Stimulated activated CD8-positive, alpha-beta memory T cell treated with anti-CD3 and anti-CD28 coated beads, Interleukin-4, amount 100 ng/mL, for 24 hours (primary cell): ENCODE measurements at places on chromosomes 13 and 19.

GRCh38 chr13:27310946-27311345 lies 40.3 kb downstream of the RASL11A start:
- DNase-seq, result no peak

GRCh38 chr13:50613356-50613831 lies 230.1 kb downstream of the DLEU7 start:
- DNase-seq, result no peak

GRCh38 chr19:48102870-48103751 lies 7.5 kb downstream of the PLA2G4C start:
- no peak for DNase-seq

DNA sequence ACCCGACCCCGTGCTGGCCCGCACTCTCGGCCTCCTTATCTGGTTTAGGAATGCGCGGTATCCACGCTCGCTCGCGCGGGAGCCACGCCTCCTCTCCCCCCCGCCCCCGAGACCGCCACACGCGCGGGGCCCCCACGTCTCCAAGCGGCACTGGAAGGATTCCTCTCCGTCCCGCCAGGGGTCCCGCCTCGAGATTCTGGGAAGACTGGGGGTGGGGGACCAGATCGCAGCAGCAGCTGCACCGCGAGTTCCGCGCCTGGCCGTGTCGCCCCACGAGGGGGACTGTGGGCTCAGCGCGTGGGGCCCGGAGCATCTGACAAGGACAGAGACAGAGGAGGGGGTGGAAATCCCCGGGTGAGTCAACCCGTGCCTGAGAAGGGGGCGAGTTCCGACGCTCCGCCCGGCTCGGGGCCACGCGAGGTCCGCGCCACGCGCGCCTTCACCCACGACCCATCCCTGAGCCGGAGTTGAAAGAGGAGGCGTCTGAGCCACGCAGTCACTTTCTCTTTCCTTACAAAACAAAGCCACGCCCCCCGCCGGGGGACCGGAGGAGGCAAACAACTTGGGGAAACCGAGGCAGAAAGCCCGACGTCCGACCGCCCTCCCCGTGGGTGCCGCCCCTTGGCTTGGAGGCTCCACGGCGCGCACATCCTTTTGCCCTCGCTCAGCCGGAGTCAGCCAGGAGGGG lies 814 bp downstream of the S1PR2 start:
- peak; percentile 43 for DNase-seq

DNA sequence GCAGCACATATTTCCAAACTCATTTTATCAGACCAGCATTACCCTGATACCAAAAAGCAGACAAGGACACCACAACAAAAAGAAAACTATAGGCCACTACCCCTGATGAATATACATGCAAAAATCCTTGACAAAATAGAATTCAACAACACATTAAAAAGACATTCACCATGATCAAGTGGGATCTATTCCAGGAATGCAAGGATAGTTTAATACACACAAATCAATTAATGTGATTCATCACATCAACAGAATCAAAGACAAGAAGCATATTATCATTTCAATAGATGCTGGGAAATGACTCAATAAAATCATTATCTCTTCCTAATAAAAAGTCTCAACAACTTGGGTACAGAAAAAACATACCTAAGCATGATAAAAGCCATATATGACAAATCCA lies 11.2 kb downstream of the ZNF347 start:
- DNase-seq, result no peak

DNA sequence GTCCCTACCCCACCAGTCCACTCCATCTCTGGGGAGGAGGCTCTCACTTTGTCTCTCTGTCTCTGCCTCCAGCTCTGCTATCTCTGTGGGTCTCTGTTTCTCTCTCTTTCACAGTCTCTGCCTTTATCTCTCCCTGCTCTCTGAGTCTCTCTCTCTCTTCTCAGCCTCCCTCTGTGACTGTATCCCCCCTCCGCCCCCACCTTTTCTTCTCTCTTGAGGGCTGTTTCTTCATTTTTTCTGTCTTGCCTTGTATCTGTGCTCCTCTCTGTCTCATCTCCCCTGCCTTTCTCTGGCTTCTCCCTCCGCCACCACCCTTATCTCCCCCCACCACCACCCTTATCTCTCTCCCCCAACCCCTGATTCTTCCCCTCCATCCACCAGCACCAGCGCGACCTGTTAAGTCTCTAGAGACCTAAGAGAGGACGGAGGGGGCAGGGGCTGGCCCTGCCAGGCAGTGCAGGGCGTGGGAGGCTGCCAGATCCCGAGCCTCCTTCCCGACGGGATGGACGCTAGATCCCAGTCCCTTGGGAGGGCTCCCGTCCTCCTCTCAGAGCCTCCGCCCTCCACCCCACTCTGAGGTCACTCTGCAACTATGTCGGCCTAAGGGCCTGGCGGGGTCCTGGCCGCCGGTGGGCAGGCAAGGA lies 1.0 kb downstream of the AXL start:
- DNase-seq, result no peak

DNA sequence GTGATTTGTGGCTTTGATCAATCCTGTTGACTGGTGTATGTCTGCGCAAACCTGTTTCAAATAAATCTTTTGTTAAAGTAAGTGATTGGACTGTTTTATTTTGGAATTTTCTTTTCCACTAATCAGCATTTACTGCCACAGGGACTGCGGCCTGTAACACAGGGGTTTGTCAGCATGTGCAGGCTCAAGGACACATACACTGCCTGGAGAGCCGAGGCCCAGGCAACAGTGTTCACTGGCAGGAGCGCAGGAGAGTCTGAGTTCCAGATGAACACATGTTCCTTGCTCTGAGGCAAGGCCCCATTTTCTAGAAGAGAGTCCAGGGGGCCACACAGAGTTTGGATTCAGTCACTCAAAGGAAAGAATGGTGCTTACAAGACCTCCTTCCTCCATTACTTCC lies 26.0 kb downstream of the SHISA2 start:
- no peak for DNase-seq

GRCh38 chr13:30103161-30103840 lies 204.1 kb downstream of the KATNAL1 start:
- DNase-seq, result no peak

GRCh38 chr19:14770944-14771839 lies 7.2 kb downstream of the ADGRE2 start:
- DNase-seq, result no peak

- no peak for DNase-seq
These were observed 9.8 kb upstream of the SIGLEC8 start for GRCh38 chr19:51467864-51468544.

- no peak for DNase-seq
These were observed 639 bp upstream of the SLAIN1 start for GRCh38 chr13:77696879-77697216.

DNA sequence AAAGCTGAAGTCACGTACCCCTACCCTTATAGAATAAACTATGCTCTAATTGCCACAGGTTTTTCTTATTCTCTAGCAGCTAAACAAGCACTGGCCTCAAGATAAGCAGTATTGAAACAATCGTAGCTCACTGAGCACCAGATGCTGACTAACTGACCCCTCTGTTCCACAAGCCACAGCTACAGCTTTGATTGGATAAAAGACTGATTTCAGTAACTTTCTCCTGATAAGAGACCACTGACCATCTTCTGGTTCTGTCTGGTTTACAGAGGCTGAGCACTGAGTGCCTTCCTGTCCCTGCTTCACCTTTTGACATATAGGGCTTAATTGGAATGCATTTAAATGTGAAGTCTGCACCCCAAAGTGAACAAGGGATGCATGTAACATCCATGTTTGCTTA lies 8.4 kb upstream of the RAP2A start:
- no peak for DNase-seq

- DNase-seq, result no peak
These were observed 21.5 kb upstream of the GPR18 start for GRCh38 chr13:99279637-99280036.

- no peak for DNase-seq
These were observed 73.0 kb downstream of the COL4A1 start for GRCh38 chr13:110233951-110234280.

DNA sequence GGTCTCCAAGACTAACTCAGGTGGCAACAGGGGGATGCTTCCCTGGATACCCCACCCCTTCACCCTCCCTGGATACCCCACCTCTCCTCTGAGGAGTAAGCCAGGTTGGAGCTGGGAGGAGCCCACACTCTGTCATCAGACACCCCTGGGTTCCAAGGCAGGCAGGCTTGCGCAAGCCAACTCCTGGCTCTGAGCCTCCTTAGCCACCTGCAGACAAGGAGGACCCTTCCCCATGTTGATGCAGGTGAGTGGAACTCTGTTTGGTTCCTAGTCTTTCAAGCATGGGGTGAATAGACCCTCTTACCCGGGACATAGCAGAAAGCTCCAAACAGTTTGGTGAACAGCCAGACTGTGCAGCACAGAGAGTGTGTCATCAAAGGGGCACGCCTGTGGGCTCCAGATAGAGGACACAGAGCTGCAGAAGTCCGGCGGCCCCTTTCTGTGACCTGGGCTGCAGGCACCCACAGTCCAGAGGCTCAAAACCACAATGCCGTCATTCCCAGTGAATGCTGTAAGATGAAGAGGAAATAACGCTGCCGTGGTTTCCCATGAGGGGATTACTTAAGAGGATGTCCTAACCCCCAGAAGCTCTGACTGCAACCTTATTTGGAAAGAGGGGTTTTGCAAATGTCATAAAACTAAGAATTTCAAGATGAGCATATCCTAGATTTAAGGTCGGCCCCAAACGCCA lies 12.1 kb upstream of the HAS1 start:
- DNase-seq, result no peak

GRCh38 chr19:38483016-38483630 lies 49.6 kb downstream of the RYR1 start:
- no peak for DNase-seq

- DNase-seq, result no peak
These were observed at the start of gene CEACAM19 for GRCh38 chr19:44671400-44671799. Gene CEACAM19, plus strand, starts transcription at chr19:44671482. Its CDS starts 450 bp downstream, at chr19:44671932.

DNA sequence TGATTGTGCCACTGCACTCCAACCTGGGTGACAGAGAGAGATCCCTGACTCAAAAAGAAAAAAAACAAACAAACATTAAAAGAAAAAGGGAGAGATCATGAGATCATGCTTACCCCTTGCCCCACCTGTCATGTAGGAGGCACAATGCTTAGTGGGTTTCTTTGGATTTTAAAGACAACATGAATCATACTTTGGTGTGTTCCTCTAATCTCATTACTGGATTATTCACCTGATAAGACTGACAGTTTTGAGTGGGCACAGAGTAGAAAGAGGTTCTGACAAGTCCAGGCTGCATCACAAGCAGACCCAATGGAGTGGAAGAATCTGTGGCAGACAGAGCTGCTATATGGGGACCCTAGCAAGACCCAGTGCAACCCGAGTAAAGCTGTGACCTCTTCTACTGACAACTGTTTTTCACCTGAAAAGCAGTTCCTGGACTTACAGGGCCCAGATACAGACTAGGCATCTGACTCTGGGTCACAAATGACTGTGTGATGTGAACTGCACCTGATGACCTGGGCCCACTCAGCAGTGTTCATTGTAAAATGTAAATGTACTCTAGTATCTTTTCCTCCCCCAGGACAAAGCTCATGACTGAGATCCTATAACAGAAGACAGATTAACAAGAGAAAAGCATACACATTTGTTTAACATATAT lies 28.9 kb upstream of the USP12 start:
- no peak for DNase-seq

DNA sequence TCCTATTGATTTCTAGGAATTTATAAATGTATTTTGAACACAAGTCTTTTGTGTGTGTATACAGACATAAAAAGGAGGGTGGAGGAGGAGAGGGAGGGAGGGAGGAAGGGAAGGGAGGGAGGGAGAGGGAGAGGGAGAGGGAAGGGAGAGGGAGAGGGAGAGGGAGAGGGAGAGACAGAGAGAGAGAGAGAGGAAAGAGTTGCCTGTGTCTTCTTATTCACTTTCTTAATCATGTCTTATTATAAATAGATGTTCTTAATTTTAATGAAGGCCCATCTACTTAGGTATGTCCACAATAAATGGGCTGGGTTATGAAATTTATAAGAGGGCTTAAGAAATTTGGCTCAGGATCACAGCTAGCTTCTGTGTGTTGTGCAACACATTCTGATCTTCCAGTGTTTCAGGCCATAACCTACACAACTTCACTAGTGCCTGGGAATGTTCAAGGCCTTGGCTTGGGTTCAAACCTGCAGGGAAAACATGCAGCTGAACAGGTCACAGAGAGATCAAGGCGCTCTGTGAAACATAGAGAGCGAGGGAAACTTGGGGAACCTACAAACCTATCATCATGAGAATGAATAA lies 39.3 kb downstream of the ZNF45 start:
- no peak for DNase-seq

DNA sequence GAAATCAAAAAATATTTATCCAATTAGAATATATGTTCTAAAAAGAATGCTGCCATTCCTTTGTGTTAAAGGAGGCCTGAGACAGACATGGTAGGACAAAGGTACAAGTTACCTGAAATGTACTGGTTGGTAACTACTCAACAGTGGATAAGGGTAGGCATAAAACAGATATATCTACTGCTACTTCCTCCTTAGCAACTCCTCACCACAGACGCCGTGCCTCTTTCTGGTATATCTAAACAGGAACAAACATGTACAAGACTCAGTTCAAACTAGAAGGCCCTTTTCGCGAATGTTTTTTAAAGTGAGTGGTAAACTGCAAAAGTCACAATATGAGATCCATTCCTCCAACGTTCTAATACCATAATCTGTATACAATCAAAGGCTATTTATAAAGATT lies 86.9 kb downstream of the TBC1D4 start:
- no peak for DNase-seq

- DNase-seq, result no peak
These were observed 33.5 kb upstream of the TM9SF2 start for GRCh38 chr13:99467764-99468163.

- DNase-seq, result no peak
These were observed 39.6 kb upstream of the C1QTNF9 start for GRCh38 chr13:24269821-24270220.

GRCh38 chr13:72198042-72198441 lies 331.0 kb upstream of the DACH1 start:
- no peak for DNase-seq

DNA sequence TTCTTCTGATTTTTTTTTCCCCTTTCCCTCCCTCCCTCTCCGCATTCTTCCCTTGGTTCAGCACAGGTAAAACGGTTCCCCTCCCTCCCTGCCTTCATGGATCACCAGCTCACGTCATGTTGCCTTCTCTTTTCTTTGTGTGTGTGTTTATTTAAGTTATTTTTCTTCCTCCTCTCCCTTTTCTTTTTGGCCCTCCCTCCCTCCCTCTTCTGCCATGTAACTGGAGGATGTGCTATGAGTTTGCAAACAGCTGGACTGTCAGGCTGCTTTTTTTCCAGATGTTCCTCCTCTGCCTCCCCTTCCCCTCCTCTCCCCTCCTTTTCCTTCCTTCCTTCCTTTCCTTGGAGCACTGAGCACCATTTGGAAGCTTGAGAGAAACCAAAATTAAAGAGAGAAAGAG lies 2.0 kb downstream of the LENG9 start:
- DNase-seq, result no peak

DNA sequence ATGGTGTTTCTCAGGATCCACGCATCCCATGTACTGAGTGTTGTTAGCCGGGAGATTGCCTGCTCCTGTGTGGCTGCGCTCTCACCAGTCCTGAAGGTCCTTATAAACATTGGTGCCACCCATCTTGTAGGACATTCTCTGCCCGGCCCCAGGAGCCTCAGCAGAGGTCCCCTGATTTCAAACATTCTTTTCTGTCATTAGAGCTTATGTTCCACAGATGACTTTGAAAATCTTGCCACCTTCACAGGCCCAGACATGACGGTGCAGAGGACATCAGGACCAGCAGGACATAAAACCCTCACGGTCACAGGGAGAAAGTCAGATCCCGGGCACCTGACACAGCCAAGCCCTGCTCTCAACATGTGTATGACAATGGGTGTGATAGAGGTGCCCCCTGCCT lies 33.2 kb upstream of the PEPD start:
- DNase-seq, result no peak

- no peak for DNase-seq
These were observed 32.8 kb downstream of the TNFSF13B start for GRCh38 chr13:108302279-108302678.

GRCh38 chr13:86193281-86193680 lies 394.1 kb upstream of the SLITRK6 start:
- DNase-seq, result no peak
